Renal cortex interstitium (tissue), 15 donors: ENCODE measurements at places on chromosomes 4 and X.

GRCh38 chr4:154024097-154024694 is 235.3 kb upstream of the SFRP2 start:
- DNase-seq = no peak

GRCh38 chr4:184416913-184417734 is 57.2 kb downstream of the IRF2 start:
- no peak for DNase-seq

DNA sequence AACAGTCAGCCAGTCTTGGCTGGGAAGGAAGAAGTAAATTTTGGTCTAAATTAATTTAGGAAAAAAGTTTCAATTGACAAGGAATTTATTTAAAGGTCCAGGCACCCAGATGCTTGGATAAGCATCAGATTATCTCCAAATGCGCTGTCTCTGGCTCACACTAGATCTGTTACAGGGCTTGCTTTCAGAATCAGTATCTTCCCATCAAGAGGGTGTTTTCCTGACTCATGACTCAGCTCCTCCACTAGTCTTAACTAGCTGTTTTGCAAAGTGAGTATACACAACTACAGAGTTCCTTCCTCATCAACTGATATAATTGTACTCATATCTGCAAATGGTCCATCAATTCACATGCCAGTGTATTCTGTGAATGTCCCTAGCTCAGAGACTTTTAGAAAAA is 482.1 kb upstream of the CPEB2 start:
- no peak for DNase-seq

DNA sequence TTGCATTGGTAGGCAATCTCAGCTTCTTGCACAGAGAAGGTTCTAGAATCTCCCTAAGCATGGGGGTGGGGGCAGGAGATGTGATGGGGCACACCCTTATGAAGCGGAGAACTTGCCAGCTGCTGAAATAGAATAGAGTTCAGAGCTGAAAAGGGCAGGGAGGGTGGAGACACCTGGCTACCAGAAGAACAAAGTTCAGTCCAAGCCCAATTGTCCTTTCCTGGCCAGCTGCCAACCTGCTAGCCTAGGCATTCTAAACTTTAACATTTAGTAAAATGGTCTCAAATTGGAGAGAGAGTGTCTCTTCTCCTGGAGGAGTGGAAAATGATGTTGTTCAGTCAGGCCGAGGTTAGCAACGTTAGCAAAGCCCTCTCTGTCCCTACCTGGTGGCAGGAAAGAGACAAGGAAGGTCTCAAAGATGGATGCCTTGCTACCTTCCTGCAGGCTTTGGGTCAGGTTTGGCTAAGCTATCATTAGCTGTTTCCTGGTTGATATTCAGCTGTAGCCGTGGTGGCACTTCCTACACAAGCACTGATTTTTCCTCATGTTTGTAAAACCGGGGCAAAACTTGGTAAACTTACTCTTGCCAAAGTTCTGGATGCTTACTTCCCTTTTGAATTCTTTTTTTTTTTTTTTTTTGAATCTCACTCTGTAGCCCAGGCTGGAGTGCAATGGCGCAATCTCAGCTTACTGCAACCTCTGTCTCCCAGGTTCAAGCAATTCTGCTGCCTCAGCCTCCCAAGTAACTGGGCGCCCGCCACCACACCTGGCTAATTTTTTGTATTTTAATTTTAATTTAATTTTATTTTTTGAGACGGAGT is 34.7 kb upstream of the NYX start:
- DNase-seq = no peak

GRCh38 chrX:68112321-68112720 is 321.0 kb downstream of the OPHN1 start:
- DNase-seq = no peak

DNA sequence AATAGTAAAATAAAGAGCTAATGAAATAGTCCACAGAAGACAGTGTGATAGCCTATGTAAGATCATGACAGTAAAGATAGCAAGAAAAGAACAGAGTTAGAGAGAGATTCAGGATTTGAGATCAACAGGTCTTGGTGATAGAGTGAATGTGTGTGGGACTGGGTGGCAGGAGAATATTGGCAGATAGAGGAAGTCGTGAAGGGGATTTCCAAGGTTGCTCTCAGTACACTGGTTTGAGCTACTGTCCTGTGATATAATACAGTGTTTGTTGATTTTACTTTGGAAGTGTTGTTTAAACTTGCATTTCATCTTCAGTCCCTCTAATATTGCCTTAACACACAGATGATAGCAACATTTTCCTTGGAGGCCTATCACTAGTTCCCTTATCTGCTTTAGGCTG is 44.1 kb downstream of the DTHD1 start:
- DNase-seq = no peak

DNA sequence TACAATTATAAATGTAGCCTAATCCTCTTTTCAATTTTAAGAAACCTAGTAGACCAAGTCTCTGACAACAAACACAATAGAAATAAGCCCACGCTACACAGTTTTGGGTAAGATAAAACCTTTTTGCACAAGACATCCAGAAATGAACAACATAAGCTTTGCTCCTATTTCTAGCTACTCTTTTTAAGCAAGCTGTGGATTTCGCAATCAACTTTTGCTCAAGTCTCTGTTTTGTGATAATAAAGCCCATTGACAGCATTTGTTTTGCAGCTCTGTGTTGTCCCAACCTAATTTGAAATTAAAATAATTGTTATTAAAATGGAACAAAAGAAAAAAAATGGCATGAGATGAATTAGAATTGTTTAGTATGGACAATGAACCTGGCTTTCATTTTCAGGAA is 287.9 kb upstream of the PUDP start:
- DNase-seq = no peak

DNA sequence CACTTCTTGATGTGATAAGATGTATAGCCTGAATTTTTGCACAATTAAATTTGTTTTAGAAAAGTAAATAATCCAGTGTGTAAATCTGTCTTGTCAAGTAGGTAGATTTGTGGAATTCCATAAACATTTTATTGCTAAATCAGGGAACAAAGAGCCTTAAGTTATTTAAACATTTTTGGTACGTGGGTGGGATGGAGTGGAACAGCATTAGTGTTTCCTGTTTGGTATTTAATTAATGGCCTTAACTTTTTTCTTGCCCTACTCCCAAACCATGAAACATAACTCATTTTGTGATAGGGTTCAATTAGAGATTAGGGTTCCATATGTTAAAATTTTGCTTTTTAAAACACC is 5.1 kb downstream of the NUDT9 start:
- no peak for DNase-seq

- DNase-seq = no peak
Observed at GRCh38 chr4:126772662-126773061, 860.1 kb upstream of the INTU start.

DNA sequence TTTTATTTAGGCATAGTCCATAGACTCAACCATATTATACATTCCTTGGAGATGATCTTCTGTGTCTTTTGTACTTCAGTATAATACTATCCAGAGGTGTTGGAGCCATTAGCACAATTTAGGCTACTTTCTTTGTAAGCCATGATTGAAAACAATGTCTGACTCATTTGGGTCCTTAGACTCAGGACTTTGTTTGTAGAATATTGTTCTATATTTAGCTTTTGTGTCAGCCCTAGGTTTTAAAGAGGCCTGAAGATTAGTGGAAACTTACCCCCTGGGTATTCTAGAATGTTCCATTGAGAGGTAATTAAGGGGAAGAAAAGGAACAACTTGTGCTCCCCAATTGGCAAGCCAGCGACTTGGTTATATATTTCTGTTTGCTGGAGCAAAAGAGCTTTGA is 145.2 kb upstream of the SCML1 start:
- DNase-seq = no peak

GRCh38 chrX:66200855-66201795 is 37.1 kb downstream of the HEPH start:
- no peak for DNase-seq

DNA sequence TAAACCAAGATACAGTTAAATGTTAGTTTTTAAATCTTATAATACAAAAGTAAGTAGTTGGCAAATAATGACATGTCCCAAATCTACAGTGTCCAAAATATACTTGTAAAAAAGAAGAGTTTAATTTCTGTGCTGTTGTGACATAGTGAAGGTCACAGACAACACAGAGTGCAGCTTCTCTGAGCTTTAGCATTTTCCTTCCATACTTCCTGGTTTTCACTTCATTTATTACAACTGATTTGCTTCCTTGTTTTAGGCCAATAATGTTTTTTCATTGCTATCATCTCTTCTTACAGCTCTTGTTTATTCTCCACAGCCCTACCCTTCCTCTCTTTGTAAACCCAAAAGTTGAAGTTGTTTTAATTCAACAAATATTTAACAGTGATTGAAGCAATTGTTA is 132.4 kb upstream of the TET2 start:
- DNase-seq = no peak

GRCh38 chrX:39893417-39894338 is 204.1 kb downstream of the BCOR start:
- no peak for DNase-seq

DNA sequence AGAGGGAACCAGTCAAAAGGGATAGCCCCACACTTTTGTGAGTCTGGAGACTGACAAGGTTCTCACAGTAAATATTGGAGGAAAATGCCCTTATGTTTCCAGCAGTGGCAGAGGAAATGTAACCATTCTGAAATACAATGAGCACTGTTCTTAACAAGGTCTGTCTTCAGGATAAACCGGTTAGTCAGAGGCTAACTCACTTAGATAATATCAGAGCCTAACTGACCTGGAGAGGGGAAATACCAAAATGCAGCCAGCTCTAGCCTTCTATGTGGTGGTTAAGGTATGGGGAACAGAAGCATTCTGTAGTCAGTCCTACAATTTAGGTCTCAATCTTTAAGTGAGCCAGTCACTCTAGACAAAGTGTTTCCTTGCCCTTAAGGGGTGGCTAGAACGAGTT is 70.8 kb downstream of the TBCK start:
- DNase-seq = no peak

DNA sequence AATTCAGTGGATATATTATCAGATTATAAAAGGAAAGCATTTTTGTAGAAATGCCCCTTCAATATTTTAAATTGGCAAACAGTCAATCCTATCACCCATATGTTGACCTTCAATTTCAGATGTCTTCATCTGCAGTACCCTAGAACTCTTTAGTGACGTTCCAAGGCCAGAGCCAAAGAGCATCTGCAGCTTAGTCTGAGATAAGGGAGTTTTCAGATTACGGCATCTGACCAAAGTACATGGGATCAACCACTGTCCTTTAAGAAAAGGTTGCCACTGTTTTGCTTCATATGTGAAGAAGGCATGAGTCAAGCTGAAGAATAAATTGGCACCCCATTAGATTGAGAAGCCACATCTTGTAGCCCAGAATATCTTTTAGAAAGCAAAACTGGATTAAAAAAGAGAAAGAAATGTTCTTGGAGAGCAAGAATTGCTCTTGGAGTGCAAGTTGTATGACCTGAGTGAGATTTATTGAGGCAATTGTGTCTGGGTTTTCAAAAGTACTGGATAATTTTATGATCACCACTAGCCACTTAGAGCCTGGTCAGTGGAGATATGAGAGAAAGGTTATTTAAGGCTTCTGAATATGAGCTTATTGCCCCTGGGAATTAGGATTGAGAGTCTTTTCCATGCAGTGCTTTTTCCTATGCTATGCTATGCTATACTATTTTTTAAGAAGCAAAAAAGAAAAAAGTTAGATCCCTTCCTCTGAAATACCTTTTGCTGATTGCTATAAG is 251.9 kb upstream of the NR3C2 start:
- no peak for DNase-seq

DNA sequence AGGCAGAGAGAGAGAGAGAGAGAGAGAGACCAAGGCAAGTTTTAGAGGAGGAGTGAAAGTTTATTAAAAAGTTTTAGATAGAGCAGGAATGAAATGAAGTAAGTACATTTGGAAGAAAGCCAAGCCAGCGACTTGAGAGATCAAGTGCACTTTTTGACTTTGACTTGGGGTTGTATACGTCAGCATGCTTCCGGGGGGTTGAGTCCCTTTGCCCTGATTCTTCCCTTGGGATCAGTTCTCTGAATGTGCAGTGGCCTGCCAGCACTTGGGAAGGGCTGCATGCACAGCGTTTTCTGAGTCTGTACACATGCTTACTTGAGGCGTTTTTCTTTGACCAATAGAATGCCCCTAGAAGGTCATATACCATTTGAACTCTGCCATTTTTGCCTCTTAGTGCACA is 400.5 kb downstream of the PDGFC start:
- no peak for DNase-seq

- no peak for DNase-seq
Observed at GRCh38 chr4:11710453-11711093, 281.9 kb upstream of the HS3ST1 start.

DNA sequence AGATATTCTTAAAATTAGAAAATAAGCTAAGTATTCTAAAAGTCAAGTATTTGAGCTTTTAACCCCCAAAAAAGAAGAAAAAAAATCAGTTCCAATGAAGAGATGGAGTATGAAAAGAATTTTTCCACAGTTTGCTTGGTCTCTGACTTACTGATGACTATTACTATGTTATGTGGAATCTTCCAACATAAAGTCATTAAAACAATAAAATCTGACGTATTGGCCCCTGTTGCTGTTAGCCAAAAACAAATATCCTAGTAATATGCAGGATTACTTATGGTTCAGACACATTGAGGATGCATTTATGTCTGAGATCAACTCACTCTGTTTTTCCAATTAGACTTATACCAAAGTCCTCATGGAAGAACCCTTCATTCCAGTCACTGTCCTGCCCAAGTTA is 517.2 kb upstream of the ADGRL3 start:
- DNase-seq = no peak

GRCh38 chrX:1486177-1486576 is 33.5 kb upstream of the ASMTL start:
- DNase-seq = no peak

DNA sequence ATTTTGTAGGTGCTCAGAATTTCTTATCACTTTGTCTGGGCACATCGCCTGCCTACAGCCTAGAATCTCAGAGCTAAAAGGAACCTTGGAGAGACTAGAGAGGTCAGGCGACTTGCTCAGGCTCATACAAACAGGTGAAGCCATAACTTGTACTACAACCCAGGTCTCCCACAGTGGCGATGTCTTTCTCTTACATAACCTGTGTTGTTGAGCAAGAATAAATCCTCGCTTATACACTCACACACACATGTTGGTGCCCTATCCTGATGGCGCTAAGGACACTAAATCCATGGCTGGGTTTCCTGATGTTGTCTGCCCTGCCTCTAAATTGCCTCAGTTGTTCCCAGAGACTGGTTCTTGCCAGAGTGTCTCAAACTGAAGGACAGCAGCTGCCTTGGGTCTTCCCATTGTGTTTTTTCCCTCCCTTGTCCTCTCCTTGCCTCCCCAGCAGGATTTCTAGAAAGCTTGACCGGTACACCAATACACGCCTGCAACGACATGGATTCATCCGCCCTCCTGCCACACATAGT is 1.6 kb downstream of the TSC22D3 start:
- DNase-seq = no peak

DNA sequence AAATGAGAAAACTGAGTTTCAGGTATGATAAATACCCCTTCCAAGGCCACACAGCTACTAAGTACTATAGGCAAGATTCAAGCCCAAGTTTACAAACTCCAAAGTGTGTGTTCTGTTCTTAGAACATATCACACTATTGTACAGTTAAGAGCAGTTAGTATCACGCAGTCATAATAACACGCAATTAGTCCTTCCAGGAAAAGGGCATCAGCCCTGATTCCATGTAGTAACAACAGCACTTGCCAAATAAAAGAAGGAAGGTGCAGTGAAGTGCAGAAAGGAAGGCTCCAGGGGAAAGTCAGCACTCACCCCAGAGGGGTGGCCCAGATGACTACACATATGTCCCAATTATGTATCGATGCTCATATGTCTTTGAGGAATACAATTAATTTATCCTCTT is 4.4 kb downstream of the TASL start:
- no peak for DNase-seq

GRCh38 chr4:185792384-185793115 is 19.4 kb downstream of the SORBS2 start:
- no peak for DNase-seq
